ENCODE measurements at places on chromosomes 1 and 21. TPM values are rescaled to one million over a fixed set of nuclear protein-coding genes. Genes with fewer than 3 reads are reported as not detected.

The FAM167B gene
- 1.5 TPM for total RNA-seq

The KPRP gene
- not detected for total RNA-seq

The MIXL1 gene
- not detected for total RNA-seq

The SLC45A3 gene
- 0.36 TPM for total RNA-seq

The MYOM3 gene
- total RNA-seq: not detected

- H3K36me3 ChIP-seq: no peaks in the 10 kb centered on the region
- H3K27ac ChIP-seq: no peak overlapping the region
- H3K27me3 ChIP-seq: peaks cover 7% of the 10 kb centered on the region
- H3K4me1 ChIP-seq: no peaks in the 10 kb centered on the region
These were observed 170.3 kb downstream of the PTGER3 start for GRCh38 chr1:70877343-70877742.

- H3K27me3 ChIP-seq: peaks cover 10% of the 10 kb centered on the region
- no peak overlapping the region for H3K27ac ChIP-seq
- H3K4me3 ChIP-seq: no peak overlapping the region
- DNase-seq: no peak
- H3K4me1 ChIP-seq: no peaks in the 10 kb centered on the region
These were observed 123.4 kb downstream of the ETS2 start for GRCh38 chr21:38929142-38929541.

GRCh38 chr1:16078925-16079656 lies 5.6 kb upstream of the FAM131C start:
- H3K4me1 ChIP-seq: peaks cover 5% of the 10 kb centered on the region
- DNase-seq: peak; percentile 79
- peaks cover 6% of the 10 kb centered on the region for H3K27me3 ChIP-seq

DNA sequence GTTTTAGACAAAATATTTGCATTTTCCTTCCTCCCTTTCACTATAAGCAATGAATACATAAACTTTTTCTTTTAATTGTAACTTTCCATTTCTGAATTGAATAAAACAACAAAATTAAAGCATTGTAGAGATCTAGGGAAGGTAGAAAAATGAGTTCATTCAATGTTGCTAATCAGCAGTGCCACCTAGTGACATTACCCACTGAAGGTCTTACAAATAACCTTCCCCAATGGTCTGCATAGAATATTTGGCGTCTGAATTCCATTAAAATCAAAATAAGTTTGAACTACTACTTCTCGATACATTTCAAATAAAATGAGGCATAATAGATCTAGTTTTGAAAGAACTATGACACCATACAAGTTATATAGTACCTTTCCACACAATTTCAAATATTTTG lies 19.6 kb downstream of the FH start:
- no peaks in the 10 kb centered on the region for H3K4me1 ChIP-seq
- DNase-seq: no peak
- peaks cover 89% of the 10 kb centered on the region for H3K36me3 ChIP-seq
- H3K27ac ChIP-seq: no peak overlapping the region

DNA sequence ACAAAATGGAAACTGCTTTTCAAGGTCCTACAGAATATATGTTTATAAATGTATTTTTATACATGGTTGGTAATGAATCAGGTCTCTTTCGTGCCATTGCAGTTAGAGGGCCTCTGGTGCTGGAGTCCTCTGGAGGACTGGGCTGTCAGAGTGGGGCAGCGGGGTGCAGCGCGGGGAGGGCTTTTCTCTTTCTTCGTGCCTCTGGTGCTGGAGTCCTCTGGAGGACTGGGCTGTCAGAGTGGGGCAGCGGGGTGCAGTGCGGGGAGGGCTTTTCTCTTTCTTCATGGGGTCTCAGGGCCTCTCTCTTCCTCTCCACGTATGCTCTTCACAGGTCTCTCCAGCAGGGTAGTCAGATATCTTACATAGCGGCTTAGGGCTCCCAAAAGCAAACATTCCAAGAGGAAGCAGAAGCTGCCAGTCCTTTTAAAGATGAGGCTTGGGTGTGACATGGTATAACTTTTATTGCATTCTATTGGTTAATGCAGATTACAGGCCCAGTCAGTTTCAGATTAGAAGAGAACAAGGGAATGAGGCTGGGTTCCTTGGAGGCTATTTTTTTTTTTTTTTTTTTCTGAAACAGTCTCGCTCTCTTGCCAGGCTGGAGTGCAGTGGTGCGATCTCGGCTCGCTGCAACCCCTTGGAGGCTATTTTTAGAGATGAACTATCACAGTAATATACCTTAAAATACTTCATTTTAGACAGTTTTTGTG lies 13.1 kb downstream of the SDCCAG8 start:
- no peak overlapping the region for H3K4me3 ChIP-seq
- H3K36me3 ChIP-seq: peaks cover 4% of the 10 kb centered on the region
- no peak for DNase-seq
- H3K4me1 ChIP-seq: peaks cover 25% of the 10 kb centered on the region
- no peaks in the 10 kb centered on the region for H3K27me3 ChIP-seq
- H3K27ac ChIP-seq: no peak overlapping the region

DNA sequence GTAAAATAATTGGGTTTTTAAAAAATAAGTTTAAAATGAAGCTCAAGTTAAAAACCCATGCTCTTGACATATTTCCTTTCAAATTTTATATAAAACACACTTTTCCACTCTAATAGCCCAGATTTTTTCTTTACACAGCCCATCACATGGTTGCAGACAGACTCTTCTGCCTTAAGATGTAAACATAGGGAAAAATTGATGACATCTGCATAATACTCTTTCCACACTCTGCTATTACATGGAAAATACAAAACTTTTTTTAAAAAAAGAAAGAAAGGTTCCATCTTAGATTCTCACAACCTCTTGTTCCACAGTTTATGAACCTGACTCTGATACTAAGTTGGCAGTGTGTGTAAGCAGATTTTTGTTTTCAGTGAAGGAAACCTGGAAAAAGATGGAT lies 120.8 kb upstream of the ZNF648 start:
- H3K36me3 ChIP-seq: no peaks in the 10 kb centered on the region
- no peak overlapping the region for H3K4me3 ChIP-seq
- H3K27ac ChIP-seq: no peak overlapping the region
- DNase-seq: no peak

GRCh38 chr1:184755226-184756065 lies 788 bp upstream of the EDEM3 start:
- no peak for DNase-seq
- H3K27me3 ChIP-seq: no peaks in the 10 kb centered on the region
- H3K27ac ChIP-seq: peak overlapping the region; percentile 97
- H3K4me1 ChIP-seq: peaks cover 24% of the 10 kb centered on the region
- H3K36me3 ChIP-seq: no peaks in the 10 kb centered on the region
- H3K4me3 ChIP-seq: peak overlapping the region; percentile 92

DNA sequence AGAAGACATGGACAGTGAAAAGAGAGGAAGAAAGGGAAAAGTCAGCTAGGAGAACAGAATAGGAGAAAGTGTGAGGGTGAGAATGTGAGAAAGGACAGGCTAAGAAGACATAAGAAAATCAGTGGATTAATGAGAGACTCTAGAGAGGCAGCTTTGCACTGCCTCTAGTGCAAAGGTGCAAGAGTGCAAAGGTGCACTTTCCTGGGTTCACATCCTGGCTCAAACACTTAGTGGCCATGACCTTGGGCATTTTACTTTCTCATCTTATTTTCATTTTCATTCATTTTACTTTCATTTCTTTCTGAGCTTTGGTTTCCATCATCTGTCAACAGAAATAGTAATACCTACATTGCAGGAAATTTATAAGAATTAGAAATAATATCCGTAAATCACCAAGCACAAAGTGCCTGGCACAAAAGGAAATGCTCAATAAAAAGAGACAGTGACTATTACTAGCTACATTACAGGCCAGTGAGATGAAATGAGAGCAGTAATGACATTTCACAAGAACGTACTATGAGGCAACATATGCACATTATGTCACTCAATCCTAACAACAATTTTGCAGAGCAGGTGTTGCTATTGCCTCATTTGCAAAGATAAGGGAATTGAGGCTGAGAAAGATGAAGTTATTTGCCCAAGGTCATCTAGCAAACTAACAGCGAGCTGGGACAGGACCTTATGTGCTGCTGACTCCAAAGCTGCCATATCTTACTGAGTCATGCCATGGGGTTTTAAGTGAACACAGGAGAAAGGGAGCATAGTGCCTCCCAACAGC lies 107.0 kb upstream of the TLR5 start:
- no peak overlapping the region for H3K4me3 ChIP-seq
- DNase-seq: no peak
- H3K4me1 ChIP-seq: peaks cover 34% of the 10 kb centered on the region

Data from naive thymus-derived CD8-positive, alpha-beta T cell (primary cell).